ENCODE measurements at places on chromosomes 2 and 18.
A peak's percentile ranks its signal among the peaks of the same experiment; 100 is the strongest.

DNA sequence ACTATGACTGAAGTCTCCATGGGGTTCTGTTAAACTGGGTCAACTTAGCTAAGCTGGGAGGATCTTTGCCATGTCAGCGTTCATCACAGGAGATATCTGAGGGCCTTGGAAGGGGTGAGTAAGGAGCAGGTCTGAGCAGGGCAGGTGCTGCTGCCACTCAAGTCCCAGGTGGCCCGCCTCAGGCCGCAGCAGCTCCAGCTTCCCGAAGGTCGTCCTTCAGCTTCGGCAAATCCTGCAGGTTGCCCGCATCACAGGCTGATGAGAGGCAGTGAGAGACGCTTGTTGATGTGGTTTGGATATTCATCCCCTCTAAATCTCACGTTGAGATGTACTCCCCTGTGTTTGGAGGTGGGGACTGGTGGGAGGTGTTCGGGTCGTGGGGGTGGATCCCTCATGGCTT is 166.6 kb downstream of the VAPA start:
- DNase-seq = no peak

DNA sequence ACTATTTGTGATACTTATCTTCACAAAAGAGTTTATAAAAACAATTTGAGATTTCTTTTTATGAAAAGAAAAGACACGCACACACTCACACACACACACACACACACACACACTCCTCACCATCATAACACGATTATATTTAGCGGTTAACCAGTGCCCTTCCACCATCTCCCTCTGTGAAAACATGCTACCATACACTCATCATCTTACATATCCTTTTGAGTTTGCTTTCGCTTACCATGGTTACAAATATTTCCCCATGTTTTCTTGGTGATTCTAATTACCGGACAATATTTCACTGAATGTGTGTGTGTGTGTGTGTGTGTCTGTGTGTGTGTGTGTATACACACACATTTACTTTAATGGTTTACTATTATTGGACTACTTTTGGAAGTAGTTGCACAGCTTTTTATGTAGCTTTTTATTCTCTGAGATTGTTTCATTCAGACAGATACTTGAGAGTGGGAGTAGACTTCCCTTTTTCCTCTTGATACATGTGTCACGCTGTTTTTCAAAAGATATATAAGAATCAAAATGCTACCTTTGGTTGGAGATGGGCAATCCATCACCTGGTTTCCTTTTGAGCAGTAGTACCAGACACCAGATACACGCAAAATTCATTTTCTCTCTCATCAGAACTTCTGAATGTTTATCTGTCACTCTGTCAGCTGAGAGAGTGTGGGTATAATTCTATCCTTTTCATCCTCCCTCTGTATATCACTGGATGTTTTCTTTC is 138.1 kb downstream of the SETBP1 start:
- no peak for DNase-seq

DNA sequence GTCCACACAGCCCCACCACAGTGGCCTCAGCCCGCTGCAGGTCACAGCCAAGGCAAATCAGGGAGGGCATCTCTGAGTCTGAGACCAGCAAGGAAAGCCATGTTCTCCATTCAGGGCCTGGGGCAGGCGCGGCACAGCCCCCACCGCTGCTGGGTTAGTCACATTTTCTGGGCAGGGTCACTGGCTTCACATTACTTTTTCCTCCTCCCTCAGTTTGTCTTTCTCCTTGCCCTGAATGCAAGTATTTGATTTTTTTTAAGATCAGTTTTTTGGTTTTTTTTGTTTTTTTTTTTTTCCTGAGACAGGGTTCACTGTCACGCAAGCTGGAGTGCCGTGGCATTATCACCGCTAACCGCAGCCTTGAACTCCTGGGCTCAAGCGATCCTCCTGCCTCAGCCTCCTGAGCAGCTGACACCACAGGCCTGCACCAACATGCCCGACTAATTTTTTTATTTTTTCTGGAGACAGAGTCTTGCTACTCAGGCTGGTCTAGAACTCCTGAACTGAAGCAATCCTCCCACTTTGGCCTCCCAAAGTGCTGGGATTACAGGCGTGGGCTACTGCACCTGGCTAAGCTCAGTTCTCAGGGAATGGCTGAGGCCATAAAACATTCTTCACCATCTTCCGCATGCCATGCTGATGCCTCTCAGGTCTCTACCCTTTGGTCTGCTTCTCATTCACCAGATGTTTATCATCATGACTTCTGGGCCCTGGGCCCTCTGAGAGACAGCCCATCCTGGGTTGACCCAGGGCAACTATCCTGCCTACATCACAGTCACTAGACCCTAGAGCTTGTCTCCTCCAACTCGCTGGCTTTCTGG is 628 bp upstream of the CAPG start:
- DNase-seq = no peak

DNA sequence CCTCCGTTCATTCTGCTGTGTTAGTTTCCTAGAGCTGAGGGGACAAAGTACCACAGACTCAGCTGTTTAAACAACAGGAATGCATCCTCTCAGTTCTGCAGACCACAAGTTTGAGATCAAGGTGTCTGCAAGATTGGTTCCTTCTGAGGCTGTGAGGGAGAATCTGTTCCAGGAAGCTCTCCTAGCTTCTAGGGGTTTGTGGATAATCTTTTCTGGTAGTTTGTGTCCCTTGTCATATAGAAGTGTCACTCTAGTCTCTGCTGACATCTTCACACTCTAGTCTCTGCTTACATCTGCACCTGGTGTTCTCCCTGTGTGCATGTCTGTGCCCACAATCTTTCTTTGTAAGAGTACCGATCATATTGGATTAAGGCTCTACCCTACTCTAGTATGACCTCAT is 581.8 kb downstream of the RNF144A start:
- no peak for DNase-seq

- DNase-seq = no peak
These were observed 95.8 kb upstream of the GPC1 start for GRCh38 chr2:240339411-240340360.

- DNase-seq = peak; percentile 65
These were observed 752 bp downstream of the MGAT4A start for GRCh38 chr2:98730053-98730706.

- peak; percentile 15 for DNase-seq
These were observed 864.7 kb downstream of the TRIB2 start for GRCh38 chr2:13581471-13581870.

DNA sequence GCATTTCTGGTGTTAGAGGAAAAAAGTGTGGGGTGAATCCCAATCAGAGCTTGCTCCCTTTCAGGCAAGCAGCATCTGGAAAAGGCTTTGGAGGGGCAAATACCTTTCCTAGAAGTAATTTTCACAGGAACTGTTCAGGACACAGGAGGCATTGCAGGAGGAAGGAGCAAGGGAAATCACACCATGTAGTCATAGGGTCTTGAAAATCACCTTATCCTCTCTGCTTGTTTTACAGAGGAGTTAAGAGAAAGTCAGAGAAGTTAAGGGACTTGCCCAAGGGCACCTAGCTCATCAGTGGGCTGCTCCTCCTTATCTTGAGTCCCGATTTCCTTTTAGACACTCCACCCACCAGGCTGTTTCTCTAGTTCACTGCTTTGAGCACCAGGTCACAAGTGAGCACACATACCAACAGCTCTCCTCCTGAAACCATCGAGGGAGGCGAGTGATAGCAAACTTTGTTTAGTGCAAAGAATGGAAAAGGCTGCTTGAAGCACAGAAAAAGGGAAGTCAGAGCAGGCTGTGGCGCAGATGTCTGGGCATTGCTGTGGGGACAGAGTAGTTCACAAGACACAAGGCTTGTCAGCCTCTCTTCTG is 89.2 kb upstream of the CXCR4 start:
- no peak for DNase-seq

- no peak for DNase-seq
These were observed 97.0 kb downstream of the FOXI3 start for GRCh38 chr2:88355486-88355885.

- DNase-seq = peak; percentile 83
These were observed 781 bp upstream of the SOX11 start for GRCh38 chr2:5691221-5691984.

- DNase-seq = peak; percentile 37
These were observed 176.6 kb downstream of the HDAC4 start for GRCh38 chr2:239224199-239224570.

- DNase-seq = no peak
These were observed 30.2 kb upstream of the IL1R2 start for GRCh38 chr2:101961338-101962191.

DNA sequence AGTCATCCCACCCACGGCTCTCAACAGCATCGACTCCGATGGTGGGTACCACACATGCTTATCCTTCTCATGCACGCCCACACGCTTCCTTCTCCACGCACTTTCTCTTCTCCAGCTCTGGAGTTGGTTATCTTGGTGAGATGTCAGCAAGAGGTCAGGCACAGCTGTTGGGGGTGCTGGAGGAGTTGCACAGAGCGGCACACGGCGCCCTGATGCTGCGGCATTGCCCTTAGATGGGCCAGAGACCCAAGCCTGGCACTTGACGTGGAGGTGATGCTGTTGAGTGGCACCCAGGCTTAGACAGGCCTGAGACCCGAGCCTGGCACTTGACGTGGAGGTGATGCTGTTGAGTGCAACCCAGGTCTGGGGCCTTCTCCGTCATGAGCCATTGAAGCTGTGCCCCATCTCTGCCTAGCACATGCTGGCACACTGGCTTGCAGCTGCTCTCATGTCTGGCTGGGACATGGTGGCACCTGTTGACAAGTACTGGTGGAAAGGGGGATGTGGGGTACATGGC is 83.2 kb downstream of the DGKD start:
- DNase-seq = no peak

GRCh38 chr2:223511168-223511567 is 91.0 kb downstream of the SCG2 start:
- DNase-seq = no peak

DNA sequence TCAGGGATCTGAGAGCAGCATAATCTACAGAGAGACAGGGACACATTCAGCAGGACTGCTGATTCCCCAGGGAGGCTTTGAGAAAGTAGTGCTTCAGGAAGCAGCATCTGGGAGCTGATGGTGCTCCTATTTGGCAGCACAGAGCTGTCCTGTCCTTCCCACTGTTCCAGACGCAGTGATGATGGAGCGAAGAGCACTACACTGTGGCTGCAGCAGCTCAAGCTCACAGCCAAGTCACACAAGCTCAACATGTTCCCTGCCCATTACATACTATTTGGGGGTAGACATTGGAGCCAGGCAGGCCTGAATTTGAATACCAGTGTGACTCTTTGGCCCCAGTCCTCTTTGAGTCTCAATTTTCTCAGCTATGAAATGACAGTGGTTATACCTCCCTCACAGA is 15.2 kb upstream of the GALM start:
- DNase-seq = no peak

DNA sequence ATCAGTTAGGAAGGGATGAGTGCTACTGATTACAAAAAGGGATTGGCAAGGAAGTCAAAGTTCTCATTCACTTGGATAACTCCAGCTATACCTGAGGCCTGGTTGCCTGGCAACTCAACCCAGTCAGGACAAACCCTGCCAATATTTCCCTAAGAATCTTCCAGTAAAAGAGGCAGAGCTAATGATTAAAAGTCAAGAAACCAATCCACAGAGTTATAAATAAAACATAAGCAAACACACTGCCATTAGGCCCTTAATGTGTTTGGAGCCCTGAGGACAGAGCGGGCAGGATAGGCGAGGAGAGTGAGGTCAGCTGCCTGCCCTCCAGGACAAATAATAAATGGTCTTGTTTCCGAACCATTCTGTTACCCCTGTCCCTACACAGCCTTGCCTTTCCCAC is 215.6 kb upstream of the NABP1 start:
- no peak for DNase-seq

- DNase-seq = no peak
These were observed 319.5 kb downstream of the ALK start for GRCh38 chr2:29601872-29602271.

DNA sequence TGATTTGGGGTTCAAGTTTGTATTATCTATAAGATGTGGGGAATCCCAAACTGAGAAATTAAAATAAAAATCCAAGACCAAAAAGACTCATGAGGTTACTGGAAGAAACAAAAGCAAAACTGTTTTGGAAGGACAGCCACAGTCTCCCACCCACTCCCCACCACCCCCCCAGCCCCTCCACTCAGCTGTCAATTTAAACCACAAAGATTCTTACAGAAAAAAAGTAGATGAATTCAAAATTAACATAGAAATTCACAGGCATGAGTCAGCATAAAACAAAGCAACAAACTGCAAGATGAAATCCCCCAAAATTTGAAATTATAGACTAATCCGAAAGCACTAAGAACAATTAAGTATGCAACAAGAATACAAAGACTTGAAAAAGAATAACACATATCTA is 12.1 kb downstream of the MAP4K3 start:
- no peak for DNase-seq

DNA sequence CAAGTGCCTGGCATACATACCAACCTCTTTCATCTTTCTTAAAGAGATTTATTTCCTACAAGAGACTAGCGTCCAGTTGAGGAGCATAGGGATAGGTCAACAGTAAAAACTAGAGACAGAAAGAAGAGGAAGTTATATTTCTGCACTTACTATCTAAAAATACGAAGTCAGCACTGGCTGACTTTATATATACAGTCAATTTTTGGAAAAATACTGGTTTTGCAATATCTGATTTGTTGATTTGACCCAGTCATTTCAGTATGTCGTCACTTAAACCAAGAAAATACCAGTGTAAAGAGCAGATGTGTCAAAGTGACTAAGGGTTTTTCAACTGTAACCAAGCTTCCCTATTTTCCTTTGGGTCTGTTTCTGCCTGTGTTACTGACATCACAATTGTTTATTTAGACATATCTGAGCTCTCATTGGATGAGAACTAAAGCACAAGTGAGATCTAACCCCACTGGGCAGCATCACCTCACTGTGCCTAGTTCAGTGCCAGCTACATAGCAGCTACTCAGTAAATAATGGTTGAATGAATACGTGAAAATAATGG is 23.0 kb downstream of the CYTIP start:
- DNase-seq = no peak

DNA sequence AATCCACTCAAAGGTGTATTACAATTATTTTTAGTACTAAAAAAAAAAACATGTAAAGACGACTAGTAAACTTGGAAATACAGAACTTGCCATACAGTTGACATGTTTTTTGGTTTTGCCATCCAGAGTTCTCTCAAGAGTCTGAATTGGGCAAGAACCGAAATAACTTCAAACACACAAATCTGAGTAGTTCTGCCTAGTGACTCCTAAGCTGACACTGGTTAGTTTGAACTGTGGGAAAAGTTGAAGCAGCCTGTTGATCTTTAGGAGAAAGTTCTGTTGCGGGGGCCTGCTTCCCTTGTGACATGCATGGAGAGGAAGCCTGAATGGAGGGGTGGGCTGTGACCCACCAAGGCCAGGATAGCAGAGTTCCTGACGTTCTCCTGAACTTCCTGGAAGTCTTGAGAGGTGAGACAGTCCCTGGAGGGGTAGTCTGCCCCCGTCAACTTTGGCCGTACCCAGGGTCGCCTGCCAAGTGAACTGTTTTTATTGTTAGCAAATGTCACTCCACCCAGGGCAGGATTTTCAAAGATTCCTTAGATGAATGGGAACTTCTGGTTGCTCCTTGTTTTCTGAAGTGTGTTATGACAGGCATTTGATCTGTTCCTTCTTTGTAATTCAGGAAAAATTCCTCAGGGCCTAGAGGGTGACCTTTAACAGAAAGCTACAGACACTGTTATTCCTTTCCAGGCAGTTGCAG is 85.6 kb upstream of the SPTBN1 start:
- no peak for DNase-seq

- no peak for DNase-seq
These were observed 68.6 kb upstream of the PXDN start for GRCh38 chr2:1812926-1813325.

- no peak for DNase-seq
These were observed 177.9 kb downstream of the ZNF516 start for GRCh38 chr18:76317136-76317535.

GRCh38 chr18:11074889-11075288 is 74.5 kb downstream of the PIEZO2 start:
- DNase-seq = no peak

Measured in nephron progenitor cell (in vitro differentiated cells).